Activated CD8-positive, alpha-beta memory T cell treated with anti-CD3 and anti-CD28 coated beads, Interleukin-2, amount 10 ng/mL, durations not matched to agents 7 days and 5 days (primary cell): ENCODE measurements at places on chromosomes 3 and 15.

GRCh38 chr3:194312186-194312742 is 38.9 kb downstream of the CPN2 start:
- peaks cover 59% of the 10 kb centered on the region for H3K27me3 ChIP-seq
- no peak for DNase-seq
- H3K27ac ChIP-seq = no peak overlapping the region
- H3K4me1 ChIP-seq = peaks cover 59% of the 10 kb centered on the region
- H3K36me3 ChIP-seq = peaks cover 2% of the 10 kb centered on the region

DNA sequence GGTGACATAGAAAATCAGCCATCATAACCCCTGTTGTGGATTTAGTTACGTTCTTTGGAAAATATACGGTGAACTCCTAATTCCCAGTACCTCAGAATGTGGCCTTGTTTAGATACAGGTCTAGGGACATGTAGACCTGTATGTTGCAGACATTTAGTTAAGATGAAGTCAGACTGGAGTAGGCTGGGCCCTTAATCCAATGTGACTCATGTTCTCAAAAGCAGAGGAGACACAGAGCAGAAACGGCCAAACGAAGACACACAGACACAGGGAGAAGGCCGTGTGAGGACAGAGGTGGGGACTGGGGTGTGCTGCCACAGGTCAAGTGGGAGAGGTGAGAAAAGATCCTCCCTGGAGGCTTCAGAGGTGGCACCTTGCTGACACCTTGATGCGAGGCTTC is 119.0 kb upstream of the PROK2 start:
- no peaks in the 10 kb centered on the region for H3K36me3 ChIP-seq
- no peak overlapping the region for H3K27ac ChIP-seq
- DNase-seq = no peak
- H3K27me3 ChIP-seq = peaks cover 18% of the 10 kb centered on the region

DNA sequence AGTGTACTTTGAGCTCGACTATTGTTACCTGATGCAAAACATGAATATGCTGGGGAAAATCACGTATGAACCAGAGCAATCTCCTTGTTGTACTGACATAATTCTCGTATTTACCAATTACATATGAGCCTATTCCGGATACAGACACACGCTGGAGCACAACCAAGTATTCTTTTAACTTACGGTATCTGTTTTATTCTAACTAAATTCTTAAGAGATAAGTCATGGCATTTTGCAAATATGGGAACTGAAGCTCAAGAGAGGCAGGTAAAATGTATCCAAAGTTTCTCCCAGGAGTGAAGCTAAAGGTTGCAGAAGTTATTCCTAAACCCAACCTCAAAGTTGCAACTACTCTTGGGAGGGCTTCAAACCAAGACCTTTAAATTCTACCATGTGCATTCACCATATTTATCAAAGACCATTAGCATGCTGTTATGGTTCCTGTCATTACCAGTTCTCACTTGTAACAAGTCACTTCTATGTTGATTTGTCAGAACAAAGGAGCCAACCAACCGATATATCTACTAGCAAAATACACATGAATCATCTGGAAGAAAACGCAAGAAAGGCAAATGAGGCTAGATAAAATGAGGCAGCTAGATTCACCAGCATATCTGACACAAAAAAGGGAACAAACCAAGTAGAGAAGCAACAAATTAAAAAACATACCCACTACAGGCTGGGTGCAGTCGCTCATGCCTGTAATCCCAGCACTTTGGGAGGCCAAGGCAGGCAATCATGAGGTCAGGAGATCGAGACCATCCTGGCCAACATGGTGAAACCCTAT is 17.8 kb downstream of the TBL1XR1 start:
- peaks cover 31% of the 10 kb centered on the region for H3K36me3 ChIP-seq
- no peak overlapping the region for H3K27ac ChIP-seq
- H3K4me3 ChIP-seq = no peak overlapping the region
- H3K4me1 ChIP-seq = peaks cover 38% of the 10 kb centered on the region
- H3K27me3 ChIP-seq = no peaks in the 10 kb centered on the region

DNA sequence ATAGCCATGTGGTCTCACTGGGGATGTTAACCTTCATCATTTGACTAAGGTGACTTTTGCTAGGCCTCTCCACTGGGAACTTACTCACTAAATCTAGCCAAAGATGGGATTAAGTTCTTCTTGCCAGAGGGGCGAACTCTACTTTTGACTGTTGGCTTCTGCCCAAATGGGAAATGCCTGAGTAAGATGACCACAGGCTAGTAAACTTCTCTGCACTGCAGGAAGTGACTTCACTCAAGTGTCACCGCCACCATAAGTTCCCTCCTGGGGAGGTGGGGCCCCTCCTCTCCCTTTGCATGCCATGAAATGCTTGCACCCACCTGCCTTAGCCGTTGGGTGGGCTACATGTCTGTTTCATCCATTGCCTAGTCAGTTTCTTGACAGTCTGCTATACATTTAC is 388.3 kb downstream of the FEZF2 start:
- H3K27ac ChIP-seq = no peak overlapping the region
- H3K27me3 ChIP-seq = no peaks in the 10 kb centered on the region
- no peaks in the 10 kb centered on the region for H3K36me3 ChIP-seq
- H3K4me3 ChIP-seq = no peak overlapping the region

DNA sequence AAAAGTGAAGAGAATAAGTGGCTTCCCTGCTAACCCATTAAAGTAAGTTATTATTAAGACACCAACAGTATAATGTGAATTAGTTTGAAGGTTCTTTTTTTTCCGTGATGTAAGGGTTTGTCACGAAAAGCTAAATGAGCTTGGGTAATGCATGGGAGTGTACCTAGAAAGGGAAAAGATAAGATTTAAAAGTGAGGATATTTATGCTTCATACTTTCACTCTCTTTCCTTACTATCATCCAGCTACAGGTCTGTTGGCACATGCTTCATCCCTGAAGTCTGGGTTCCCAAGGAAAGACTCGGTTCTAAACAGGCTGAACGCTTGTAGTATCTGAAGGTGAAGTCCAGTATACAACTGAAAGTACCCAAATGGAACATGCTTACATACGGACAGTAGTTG is 26.9 kb upstream of the RIOX2 start:
- DNase-seq = no peak
- peaks cover 3% of the 10 kb centered on the region for H3K27me3 ChIP-seq
- H3K27ac ChIP-seq = no peak overlapping the region
- no peak overlapping the region for H3K4me3 ChIP-seq
- peaks cover 18% of the 10 kb centered on the region for H3K4me1 ChIP-seq

DNA sequence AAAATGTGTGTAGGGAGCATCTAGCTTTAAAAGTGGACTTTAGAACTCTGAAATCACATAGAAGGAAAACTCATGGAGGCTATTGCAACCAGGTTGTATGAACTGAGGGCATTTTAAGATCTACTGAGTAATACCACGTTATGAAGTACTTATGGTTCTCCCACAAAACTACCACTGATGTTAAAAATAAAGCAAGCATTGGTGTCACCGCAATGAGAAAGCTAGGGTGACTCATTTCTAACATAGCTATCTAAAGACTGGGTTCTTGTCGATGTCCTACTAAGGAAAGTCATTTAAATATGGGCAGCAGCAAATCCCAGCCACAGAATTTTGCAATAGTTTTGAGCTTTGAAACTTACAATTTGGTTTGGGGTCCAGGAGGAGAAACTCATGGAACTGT is 584.8 kb downstream of the DIPK2A start:
- H3K4me1 ChIP-seq = no peaks in the 10 kb centered on the region
- DNase-seq = no peak
- no peak overlapping the region for H3K4me3 ChIP-seq
- no peaks in the 10 kb centered on the region for H3K36me3 ChIP-seq
- no peaks in the 10 kb centered on the region for H3K27me3 ChIP-seq
- H3K27ac ChIP-seq = no peak overlapping the region

DNA sequence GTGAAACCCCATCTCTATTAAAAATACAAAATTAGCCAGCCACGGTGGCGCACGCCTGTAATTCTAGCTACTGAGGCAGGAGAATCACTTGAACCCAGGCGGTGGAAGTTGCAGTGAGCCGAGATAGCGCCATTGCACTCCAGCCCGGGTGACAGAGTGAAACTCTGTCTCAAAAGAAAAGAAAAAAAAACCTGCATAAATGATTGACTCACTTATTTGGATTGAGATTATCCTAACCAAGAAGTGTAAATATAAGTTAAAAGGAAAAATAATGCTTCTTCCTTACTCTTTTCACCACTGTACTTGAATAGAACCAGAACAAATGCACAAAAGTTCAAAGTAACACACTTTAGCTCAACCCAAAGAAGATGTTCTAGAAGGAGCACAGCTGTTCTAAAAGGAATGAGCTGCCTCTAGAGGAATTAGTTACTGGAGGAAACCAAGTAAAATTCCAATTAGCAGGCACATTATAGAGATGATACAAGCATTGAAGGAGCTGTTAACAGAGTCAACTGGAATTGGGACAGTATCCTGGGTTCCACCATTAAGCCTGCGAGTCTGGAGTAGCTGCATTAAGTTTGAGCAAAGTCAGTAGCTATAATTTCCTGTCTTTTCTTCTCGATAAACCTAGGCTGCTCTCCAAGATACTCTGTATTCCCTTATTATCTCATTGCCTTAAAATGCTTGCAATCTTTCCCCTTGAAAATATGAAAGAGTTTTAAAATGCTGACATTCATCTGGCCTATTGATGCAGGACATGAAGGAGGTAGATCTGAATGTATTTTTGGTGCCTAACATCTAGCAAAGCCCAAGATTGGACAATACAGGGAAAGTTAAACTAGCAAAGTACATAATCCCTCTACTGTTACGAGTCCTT is 9.5 kb downstream of the MTHFS start:
- H3K36me3 ChIP-seq = peaks cover 68% of the 10 kb centered on the region
- no peak overlapping the region for H3K27ac ChIP-seq
- DNase-seq = no peak
- H3K4me1 ChIP-seq = peaks cover 15% of the 10 kb centered on the region
- H3K27me3 ChIP-seq = no peaks in the 10 kb centered on the region
- no peak overlapping the region for H3K4me3 ChIP-seq

DNA sequence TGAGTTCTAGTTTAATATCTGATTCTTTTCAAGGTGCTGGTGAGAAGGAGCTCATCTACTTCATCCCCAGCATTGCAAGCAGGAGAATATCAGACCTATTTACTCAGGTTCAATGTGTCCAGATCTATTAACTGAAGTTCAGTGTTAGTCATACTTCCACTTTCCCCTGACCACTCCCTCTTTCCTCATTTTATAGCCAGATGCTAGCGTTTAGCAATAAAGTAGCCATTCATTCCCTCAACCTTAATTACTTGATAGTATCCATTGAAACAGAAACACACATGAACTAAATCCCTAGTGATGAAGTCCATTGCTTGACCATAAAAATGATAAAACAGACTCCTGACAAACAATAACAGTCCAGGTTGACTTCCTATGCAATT is 60.0 kb downstream of the RPL22L1 start:
- H3K27me3 ChIP-seq = peaks cover 6% of the 10 kb centered on the region
- no peak overlapping the region for H3K27ac ChIP-seq
- DNase-seq = no peak
- H3K36me3 ChIP-seq = no peaks in the 10 kb centered on the region
- no peaks in the 10 kb centered on the region for H3K4me1 ChIP-seq

- H3K27me3 ChIP-seq = peaks cover 41% of the 10 kb centered on the region
- peaks cover 15% of the 10 kb centered on the region for H3K4me1 ChIP-seq
- no peaks in the 10 kb centered on the region for H3K36me3 ChIP-seq
- H3K4me3 ChIP-seq = no peak overlapping the region
- no peak overlapping the region for H3K27ac ChIP-seq
Measured at GRCh38 chr3:185979721-185980121, 41.9 kb upstream of the TRA2B start.

GRCh38 chr3:117035745-117036144 is 326.2 kb downstream of the TUSC7 start:
- no peaks in the 10 kb centered on the region for H3K4me1 ChIP-seq
- H3K4me3 ChIP-seq = no peak overlapping the region
- no peaks in the 10 kb centered on the region for H3K27me3 ChIP-seq
- H3K36me3 ChIP-seq = no peaks in the 10 kb centered on the region
- no peak for DNase-seq

DNA sequence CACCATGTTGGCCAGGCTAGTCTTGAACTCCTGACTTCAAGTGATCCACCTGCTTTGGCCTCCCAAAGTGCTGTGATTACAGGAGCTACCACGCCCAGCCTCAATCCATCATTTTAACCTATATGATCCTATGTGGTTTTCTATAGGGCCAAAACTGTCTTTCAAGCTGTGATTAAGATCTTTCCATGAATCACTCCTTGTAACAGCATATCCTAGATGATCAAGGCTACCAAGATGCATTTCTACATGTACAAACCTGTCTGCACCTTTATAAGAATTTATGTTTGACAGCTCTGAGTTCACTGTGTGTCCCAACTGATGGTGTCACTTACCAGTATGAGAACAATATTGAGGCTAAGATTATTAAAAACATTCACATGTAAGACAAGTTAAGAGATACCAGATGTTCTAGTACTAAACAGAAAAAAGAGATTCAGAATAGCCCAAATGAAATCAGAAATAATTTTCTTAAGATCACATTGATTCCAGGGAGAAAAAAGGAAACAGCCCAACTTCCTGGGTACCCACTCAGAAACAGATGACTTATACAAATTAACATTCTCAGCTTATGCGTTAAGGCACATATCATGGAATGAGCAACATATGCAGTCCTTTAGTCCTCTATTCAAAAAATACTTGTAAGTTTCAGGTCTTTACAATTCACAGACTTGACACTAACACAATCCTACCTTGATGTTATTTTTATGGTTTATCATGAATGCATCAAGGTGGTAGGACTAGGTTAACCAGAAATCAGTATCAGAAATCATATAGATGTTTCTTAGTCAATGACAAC is 24.8 kb upstream of the PPIB start:
- peaks cover 23% of the 10 kb centered on the region for H3K4me1 ChIP-seq
- peaks cover 27% of the 10 kb centered on the region for H3K36me3 ChIP-seq
- peak overlapping the region; percentile 75 for H3K4me3 ChIP-seq
- no peak for DNase-seq

DNA sequence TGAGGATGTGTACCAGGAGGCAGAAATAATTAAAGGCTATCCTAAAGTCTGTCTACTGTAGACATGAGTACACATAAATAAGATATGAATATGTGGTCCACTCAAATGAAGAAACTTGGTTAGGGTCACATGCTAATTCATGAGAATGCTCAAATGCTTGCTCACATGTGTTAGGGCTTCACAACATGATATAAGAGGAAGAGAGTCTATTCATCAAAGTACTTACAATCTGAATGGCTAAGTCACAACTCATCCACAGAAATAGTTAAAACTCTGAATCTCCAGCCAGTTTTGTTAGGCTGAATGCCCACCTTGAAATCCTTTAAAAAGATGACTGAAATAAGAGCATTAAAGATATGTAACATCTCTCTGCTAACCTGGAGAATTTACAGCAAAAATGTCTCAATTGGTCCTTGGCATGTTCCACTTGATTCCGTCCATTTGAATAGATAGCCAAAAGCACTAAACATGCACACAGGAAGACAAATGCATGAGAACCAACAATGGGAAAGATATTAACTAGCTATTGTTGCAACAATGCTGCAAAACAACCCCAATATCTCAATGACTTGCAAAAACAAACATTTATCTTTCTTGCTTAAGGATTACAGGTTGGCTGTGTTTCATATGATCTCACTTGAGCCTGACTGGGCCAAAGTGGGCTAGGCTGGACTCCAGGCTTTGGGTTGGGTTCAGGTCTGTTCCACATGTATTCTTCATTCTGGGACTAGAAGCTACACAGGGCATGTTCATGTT is 10.6 kb upstream of the TBC1D5 start:
- H3K27ac ChIP-seq = no peak overlapping the region
- no peaks in the 10 kb centered on the region for H3K27me3 ChIP-seq
- H3K36me3 ChIP-seq = peaks cover 1% of the 10 kb centered on the region
- peaks cover 34% of the 10 kb centered on the region for H3K4me1 ChIP-seq
- DNase-seq = no peak
